ENCODE measurements at places on chromosomes 5 and 9.
A peak's percentile ranks its signal among the peaks of the same experiment; 100 is the strongest.

DNA sequence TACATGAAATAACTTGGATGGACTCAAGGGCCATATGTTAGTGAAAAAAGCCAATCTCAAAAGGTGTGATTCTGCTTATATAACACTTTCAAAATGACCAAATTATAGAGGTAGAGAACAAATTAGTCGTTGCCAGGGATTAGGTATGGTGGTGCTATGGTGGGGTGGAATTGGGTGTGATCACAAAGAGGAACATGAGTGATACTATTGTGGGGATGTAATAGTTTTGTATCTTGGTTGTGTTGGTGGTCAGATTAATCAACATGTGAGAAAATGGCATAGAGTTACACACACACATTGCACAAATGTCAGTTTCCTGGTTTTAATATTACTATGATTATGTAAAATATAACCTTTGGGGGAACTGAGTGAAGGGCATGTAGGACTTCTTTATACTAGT, 31.9 kb downstream of the CAMK4 start:
- no peak for DNase-seq

GRCh38 chr9:88049677-88050307, 75.5 kb upstream of the CDK20 start:
- no peak for DNase-seq

DNA sequence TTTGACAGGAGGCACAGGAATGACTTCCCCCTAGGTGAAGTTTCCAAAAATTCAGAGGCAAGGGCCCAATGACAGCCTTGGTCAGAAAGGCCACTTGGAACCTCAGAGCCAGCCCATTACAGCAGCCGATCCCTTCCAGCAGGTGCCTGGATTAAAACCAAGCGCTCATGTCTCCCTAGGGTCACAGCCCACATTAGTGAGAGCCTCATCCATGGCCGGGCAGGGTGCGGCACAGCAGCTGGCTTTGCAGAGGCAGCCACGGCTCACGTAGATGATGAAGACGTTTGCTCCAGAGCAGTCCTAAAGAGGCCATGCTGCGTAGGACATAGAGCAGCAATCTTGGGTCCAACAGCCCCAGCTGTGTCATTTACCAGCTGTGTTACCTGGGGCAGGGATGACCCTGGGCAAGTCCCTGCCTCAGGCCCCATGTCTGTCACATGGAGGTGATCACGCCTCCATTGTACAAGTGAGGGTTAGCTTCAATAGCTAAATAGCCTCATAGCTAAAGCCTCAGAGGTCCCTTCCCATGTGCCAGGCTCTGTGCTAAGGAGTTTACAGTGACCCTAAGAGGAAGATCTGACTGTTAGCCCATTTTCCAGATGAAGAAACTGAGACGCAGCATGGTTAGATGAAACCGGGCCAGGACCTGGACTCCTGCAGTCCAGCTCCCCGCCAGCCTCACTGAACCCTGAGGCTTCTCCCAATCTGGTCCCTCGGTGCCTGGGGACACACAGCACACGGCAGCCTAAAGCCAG, 39.2 kb downstream of the NEK6 start:
- no peak for DNase-seq

DNA sequence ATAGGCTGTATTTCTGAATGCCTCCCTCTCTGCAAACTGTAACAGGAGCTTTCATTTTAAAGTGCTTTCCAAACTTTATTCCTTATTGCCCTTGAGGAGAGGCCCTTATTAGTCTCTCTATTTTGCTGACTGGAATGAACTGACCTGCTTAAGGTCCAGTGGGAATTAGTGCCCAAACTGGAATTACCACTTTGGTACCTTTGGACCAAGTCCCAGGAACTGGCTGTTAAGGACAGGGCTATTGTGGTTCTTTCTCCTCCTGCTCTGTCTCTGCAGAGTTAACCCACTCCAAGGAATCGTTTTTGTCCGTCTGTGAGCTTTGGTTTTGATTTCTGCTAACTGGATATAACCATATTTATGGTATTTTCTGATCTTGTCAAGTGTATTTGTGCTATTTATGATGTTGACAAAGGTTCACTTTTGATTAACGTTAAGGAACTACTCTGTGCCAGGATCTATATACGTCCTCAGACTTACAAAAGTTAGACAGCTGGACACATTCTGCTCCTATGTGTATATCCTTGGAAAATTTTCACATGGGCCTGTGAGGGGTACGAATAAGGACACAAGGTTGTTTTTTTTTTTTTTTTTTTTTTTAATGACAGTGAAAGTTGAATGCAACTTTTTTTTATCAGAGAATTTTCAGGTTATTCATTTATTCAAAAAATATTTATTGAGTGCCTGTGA, 189.1 kb upstream of the ANKRD55 start:
- no peak for DNase-seq

DNA sequence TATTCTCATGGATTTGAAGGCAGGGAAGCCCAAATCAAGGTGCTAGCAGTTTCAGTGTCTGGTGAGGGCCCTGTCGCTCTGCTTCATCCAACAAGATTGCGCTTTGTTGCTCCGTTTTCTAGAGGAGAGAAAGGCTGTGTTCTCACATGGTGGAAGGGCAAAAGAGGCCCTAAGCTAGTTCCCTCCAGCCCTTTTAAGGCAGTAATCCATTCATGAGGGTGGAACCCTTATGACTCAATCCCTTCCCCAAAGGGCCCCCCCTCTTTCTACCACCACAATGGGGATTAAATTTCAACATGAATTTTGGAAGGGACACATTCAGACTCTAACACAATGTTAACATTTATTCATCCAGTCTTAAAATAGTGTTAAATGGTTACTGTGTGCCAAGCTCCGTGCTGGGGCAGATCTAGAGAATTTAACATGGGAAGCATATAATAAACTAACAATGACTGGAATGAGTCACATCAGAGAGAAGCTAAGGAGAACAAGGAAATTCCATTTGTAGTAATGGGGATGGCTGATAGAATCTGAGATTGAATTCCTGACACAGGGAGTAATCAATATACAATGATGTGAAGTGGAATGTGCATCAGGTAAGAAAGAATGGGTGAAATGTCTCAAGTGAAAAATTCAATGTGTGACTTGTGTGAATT, 382.8 kb upstream of the ZNF608 start:
- no peak for DNase-seq

DNA sequence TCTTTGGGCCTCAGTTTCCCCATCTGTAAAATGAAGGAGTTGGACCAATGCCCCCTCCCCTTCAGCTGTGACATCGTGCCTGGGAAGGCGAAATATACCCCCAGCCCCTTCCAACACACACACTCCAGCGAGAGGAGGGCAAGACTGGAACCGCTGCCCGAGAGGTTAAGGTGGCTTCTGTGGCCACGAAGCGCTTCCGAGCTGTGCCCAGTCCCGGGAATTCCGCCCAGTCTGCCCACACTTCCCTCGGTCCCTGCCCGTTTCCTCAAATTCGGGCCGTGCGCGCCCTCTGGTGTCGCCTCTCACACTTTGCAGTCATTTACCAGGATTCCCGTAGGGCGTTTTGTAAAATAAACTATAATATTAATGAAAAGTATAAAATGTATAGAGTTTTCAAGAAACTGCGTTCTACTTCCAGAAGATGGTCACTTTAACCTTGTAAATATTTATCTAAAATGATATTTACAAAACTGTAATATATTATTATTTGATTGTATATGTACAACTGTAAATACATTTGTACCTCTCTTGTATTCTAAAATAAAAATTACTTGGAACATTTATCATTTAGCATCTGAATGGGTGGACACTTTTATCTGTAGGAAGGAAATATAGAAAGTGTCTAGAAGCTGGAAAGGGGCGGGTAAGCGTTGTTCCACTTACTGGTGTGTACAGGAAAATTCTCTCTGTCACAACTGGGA, 11.0 kb upstream of the EXOSC2 start:
- peak; percentile 82 for DNase-seq

DNA sequence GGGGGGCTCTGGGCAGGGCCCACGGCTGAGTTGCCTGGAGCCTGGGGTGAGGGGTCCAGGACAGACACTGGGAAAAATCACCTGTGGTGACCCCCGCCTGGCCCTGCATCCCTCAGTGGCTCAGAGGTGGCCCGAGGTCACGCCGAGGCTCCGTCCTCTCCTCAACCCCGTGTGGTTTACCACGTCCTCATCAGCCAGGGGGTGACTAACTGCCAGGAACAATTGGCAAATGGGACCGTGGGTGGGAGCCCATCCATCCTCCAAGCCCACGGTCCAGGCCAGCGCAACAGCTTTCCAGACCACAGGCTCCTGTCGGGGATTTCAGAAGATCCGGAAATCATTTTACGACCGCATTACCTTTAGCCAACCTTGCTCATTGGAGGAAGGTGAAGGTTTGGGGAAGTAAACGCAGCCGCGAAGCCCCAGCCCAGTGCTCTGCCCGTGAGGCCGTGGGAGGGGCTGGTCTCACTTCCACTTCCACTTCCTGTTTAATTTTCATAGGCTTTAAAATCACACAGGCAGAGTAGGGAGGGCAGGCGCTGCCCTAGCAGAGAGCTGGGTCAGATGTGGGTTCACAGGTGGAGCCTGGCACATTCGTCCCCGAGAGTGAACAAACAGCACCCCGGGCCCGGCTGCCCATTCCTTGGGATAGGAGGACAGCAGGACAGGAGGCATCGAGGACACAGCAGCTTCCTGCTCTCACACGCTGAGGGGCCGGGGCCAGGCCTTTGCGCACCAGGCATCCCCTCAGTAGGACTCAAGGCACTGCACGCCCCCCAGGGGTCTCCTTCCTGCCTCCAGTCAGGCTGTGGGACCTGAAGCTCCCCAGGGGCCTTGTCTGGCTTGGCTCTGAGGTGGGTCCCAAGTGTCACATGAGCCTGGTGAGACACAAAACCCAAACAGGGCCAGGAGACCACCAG, 19.8 kb upstream of the SLC9A3 start:
- DNase-seq = peak; percentile 93

DNA sequence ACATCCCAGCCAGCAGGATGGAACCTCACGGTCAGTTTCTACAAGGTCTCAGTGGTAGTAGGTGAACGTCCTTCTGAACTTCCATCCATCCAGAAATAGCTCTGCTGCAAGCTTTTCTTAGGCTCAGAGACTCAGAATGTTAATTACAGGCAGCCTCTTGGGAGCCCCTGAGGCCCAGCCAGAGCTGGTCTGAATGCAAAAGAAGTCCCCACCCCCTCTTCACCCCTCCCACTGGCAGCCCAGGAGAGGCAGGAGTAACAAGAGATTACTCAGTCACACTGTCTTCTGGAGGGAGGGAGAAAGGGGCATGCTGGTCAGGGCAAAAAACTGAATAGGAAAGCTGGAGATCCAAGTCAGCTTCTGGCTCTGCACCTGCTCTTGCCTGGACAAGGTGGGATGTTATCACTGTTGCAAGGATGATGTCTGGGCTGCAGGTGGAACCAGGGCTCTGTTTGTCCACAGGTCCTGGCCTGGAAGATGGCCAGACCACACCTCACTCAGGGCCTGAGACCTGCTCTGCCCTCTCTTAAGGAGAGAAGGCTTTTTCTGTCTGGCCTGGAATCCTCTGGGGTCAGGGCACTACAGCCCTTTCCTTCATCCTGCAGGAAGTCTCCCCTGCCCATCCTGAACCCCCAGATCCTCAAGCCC, 9.1 kb downstream of the ENHO start:
- no peak for DNase-seq

GRCh38 chr5:135038813-135039270, 4.8 kb upstream of the PITX1 start:
- no peak for DNase-seq

GRCh38 chr5:72503888-72504491, 3.2 kb downstream of the ZNF366 start:
- DNase-seq = peak; percentile 87

- peak; percentile 31 for DNase-seq
Observed at GRCh38 chr5:116557669-116558271, 16.9 kb downstream of the SEMA6A start.

GRCh38 chr9:114677418-114677817, 4.6 kb downstream of the TEX48 start:
- peak; percentile 89 for DNase-seq

- DNase-seq = no peak
Observed at GRCh38 chr5:69530561-69531405, 29.2 kb upstream of the GTF2H2C start.

- no peak for DNase-seq
Observed at GRCh38 chr9:70389621-70390266, 24.7 kb downstream of the KLF9 start.

- DNase-seq = no peak
Observed at GRCh38 chr5:7437836-7438235, 41.9 kb downstream of the ADCY2 start.

- DNase-seq = no peak
Observed at GRCh38 chr5:170484459-170484831, 19.4 kb upstream of the KCNIP1 start.

DNA sequence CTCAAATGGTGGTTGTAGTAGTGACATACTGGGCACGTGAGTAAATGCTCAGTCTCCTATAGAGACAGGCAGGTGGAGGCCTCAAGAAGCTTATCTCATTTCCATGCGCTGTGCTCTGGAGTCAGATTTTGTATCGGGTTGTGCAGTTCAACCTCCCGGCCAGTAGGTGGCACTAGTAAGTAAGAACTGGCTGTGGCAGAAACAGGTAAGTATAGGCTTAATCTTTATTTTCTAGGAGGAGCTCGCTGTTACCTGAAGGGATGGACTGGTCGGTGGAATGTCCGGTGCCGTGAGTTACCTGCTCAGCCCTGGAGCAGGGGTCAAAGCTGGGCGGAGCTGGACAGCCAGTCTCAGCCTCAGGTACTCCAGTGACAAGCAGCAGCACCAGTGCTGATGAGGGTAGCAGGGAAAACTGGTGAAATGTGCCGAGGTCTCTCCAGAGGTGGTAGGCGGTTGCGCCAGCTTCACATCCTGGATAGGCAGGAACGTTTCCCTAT, 880.1 kb upstream of the SEMA6A start:
- peak; percentile 55 for DNase-seq

GRCh38 chr9:22030101-22030598, 21.0 kb upstream of the CDKN2B start:
- no peak for DNase-seq

GRCh38 chr9:83239747-83240146, 176.8 kb upstream of the RASEF start:
- peak; percentile 13 for DNase-seq

- DNase-seq = peak; percentile 32
Observed at GRCh38 chr5:149363358-149363757, 5.5 kb downstream of the PCYOX1L start.

GRCh38 chr5:166898166-166898565, 1393.3 kb upstream of the WWC1 start:
- no peak for DNase-seq

DNA sequence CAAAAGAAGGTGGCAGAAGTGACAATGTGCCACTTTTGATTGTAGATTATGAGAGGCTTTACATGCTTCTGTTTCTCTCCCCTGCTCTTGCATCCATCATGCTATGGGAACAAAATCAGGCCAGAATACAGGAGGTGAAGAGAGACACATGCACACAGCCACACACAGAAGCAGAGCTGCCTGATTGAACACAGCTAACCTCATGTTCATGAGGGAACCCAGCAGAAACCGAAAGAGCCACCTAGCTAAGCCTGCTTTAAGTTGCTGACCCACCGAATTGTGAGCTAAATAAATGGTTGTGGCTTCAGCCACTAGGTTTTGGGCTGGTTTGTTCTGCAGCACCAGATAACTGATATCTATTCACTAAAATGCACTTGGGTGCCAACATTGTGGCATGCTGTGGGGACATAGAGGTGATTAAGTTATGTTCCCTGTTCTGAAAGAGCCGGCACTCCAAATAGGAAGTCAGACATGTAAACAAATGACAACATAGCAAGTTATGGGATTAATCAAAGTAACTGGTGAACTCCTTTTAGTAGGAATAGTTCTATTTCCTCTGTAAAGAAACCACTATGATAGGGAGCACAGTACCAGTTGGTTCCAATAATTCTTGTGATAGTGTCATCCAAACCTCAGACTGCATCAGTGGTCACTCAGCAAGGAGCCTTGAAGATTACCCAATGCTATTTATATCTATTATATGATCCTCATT, 93.6 kb upstream of the TNC start:
- DNase-seq = no peak

GRCh38 chr5:112636751-112637150, 100.9 kb upstream of the APC start:
- DNase-seq = no peak

All from NB4 (cell line).